ENCODE measurements at places on chromosomes 5 and 9. TPM values are rescaled to one million over a fixed set of nuclear protein-coding genes. Genes with fewer than 3 reads are reported as not detected.
A peak's percentile ranks its signal among the peaks of the same experiment; 100 is the strongest.

Gene TAF7
- polyA plus RNA-seq, result 71.3 TPM

GRCh38 chr5:135535820-135536801 is at the start of gene NEUROG1:
Gene NEUROG1, minus strand, starts transcription at chr5:135535964. Its CDS starts 274 bp downstream, at chr5:135535690.
- no peak for DNase-seq

- DNase-seq, result no peak
Measured at GRCh38 chr9:134350416-134350994, 24.2 kb downstream of the RXRA start.

DNA sequence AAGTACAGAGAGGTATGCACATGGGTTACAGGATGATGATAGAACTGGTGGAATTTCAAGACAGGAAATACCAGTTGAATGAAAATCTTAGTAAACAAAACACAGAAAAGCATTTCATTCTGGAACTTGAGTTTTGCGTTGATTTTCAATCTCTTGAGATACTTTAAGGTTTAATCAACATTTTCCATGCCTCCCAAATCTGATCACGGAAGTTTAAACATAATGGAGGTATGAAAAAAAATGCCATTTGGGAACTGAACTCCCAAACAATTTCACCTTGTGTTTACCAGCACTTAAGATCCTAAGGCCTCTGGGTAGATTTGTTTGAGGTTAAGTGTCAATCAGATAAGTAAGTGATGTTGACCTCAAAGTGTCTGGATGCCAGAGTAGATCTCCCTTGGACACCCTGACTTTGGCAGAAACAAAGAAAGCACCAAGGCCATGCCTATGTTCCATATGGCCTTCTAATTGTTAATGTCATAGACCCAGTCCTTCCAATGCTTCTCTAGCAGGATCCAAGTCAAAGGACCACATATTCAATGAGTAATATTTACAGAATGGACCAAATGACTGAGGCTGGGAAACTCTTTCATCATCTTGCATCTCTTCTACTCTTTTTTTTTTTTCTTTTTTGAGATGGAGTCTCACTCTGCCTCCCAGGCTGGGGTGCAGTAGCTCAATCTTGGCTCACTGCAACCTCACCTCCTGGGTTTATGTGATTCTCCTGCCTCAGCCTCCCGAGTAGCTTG is 216.9 kb downstream of the ARRDC3 start:
- no peak for DNase-seq

GRCh38 chr5:61595426-61595825 is 263.4 kb downstream of the ZSWIM6 start:
- no peak for DNase-seq

GRCh38 chr9:115262477-115262876 is 144.5 kb upstream of the TNC start:
- peak; percentile 88 for DNase-seq

DNA sequence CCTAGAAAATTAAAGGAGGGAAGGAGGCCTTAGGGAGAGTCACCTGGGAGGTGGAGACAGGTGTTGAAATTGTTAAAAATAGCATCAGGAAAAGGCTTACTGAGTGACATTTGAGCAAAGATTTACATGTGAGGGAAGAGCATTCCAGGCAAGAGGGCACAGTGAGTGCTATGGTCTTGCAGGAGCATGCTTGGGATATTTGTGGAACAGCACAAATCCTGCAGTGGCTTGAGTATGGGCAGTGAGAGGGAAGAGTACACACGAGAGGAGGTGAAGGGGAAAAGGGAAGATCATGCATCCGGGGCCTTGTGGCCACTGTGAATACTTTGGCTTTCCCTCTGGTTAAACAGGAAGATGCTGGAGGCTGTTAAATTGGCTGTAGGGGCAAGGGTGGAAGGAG is 36.6 kb downstream of the ACER2 start:
- no peak for DNase-seq

Gene HAPLN1
- polyA plus RNA-seq, result 0.06 TPM

DNA sequence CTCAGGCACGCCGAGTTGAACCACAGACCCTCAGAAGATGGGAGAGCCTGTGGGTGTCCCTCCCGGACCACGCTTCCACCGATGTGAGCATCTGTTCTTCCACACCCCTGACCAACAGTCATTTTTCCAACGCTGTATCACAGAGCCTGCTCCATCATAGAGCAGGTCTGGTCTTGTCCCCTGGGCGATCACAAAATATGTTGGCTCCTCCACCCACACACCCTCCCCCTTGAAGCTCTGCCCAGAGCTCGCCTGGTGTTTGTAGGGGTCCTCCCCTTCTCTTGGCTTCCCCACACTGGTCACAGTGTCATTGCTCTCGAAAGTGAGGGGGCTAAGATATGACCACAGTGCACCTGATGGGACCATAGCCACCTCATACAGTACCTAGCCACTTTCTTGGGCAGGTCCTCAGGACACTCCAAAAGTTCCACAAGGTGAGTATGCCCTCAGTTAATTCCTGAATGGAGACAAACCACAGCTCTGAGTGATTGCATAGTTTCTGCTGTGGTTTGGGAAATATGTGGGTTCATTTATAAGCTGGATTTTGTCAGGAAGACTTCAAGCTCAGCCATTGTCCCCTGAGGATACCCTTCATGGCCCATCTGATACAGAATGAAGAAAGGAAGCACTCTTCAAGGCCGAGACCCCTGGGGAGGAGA is 3.5 kb upstream of the ZNF618 start:
- DNase-seq, result no peak

DNA sequence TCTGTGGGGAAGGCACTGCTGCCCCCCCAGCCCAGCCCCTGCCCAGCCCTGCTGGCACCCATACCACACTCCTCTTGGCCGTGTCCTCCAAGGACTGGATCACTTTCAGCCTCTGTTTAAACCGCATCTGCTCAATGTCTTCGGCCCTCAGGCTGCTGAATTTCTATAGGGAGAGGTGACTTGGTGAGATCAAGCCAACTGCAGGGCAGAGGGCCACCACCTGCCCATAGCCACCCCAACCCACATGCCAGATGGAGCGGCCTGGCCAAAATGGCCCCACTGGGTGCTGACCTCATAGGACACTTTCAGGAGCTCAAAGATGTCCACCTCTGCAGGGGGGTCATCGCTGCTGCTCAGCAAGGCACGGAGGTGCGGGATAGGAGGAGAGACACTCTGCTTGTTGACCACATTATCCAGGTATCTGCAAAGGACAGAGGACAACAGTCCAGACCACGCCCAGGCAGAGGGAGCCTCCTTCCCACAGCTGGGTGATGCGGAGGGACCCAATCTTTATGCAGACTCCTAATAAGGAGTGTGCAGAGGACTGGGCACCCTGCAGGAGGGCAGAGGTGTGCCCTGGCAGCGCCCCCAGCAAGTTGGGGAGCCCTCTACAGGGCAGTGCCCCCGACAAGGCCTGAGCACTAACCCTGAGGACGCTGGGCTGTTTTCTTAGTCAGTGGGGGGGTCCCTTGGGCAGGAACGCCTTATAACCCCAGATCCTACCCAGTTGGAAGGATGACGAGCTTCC is 14.4 kb upstream of the MRNIP start:
- no peak for DNase-seq

Gene REXO4
- polyA plus RNA-seq, result 18.6 TPM

Gene PCAT7
- polyA plus RNA-seq, result 1.5 TPM

Gene MZB1
- polyA plus RNA-seq, result 1.2 TPM

Gene SLC6A18
- 1.5 TPM for polyA plus RNA-seq

DNA sequence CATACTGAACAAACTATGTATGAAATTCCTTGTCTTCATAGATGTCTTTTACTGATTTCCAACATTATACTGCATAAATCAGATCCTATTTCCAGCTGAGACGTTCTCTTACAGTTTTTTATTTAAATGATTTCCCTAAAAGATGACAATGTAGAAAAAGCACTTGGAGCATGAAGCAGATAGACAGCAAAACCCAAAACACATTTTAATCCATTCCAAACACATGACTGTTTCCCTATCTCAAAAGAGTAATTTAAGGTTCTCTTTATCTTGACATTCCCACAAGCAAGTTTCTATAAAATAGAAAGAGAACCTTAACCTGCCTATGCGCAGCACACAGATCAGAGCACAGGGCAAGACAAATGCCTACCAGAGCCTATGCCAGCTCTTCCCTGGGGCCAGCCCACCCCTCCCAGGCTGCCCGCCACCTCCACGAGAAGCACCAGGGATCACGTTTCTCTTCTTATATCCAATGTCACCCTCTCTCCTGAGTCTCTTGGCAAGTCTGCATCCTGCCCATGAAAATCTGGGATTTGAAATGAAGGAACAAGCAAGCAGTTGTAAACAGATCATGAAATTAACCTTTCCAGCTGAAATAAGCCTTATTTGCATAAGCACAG is 52.4 kb downstream of the RETREG1 start:
- DNase-seq, result no peak

Gene PDCD1LG2
- polyA plus RNA-seq, result 1.5 TPM

GRCh38 chr5:89847743-89848142 is 561.8 kb downstream of the CETN3 start:
- no peak for DNase-seq

GRCh38 chr9:111529787-111530186 is 4.8 kb downstream of the ZNF483 start:
- DNase-seq, result no peak

Gene ZNF367
- polyA plus RNA-seq, result 1.5 TPM

- no peak for DNase-seq
Measured at GRCh38 chr9:3433066-3433465, 92.7 kb downstream of the RFX3 start.

Gene BARHL1
- not detected for polyA plus RNA-seq
